ENCODE measurements at places on chromosomes 2 and 18. TPM values are rescaled to one million over a fixed set of nuclear protein-coding genes. Genes with fewer than 3 reads are reported as not detected.

Gene APCDD1
- total RNA-seq = 0.09 TPM

Gene PSME4
- 20.8 TPM for total RNA-seq

Gene GBX2
- total RNA-seq = not detected

Gene CTNNA2
- total RNA-seq = not detected

Gene FSHR
- not detected for total RNA-seq

Gene CPO
- total RNA-seq = 0.09 TPM

Gene POTEE
- total RNA-seq = not detected

Gene RESP18
- not detected for total RNA-seq

All from smooth muscle cell of bladder (primary cell).